ENCODE measurements at places on chromosomes 1 and 21.

- DNase-seq: no peak
These were observed 52.2 kb downstream of the EPB41 start for GRCh38 chr1:28966617-28967016.

- no peak for DNase-seq
These were observed 64.8 kb upstream of the PPM1J start for GRCh38 chr1:112779665-112780526.

DNA sequence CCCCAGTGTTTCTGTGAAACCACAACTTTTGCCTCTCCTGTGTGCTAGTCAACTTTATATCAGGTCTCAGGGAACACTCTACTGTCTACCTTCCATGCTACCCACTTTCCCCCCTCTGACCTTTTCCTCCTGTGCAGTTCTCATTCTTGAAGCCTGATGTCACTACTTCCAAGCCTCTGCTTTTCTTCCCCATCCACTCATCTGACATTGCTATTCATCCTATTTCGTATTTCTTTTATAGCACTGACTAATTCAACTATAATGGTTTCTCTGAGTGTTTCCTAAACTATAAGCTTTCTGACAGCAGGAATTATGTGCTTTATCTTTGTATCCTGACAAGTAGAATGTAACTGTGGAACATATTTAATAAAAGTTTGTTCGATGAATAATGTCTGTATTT is 18.2 kb upstream of the DPH5 start:
- no peak for DNase-seq

- DNase-seq: no peak
These were observed 150.3 kb downstream of the NUF2 start for GRCh38 chr1:163471779-163472650.

- DNase-seq: no peak
These were observed 14.1 kb downstream of the TTC3 start for GRCh38 chr21:37087188-37087587.

- no peak for DNase-seq
These were observed 31.5 kb upstream of the KCNK1 start for GRCh38 chr1:233582439-233582838.

DNA sequence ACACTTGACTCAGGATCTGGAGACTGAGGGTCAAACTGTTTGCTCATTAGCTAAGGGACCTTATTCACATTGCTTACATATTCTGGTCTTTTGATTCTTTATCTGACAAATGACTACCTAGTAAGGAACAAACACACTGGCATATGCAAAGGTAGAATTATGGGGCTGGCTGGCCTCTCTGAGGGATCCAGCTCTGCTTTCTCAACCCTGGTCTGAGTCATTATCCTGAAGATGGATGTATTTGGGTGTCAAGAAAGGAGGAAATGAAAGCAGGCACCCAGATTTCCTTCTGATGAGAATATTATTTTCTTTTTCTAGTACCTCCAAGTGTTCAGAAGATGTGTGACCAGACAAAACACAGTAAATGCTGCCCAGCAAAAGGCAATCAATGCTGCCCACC is 6.0 kb downstream of the SMCP start:
- no peak for DNase-seq

GRCh38 chr1:160797271-160797709 is 1.3 kb downstream of the LY9 start:
- no peak for DNase-seq

- DNase-seq: no peak
These were observed 9.9 kb downstream of the CD58 start for GRCh38 chr1:116560704-116561490.

GRCh38 chr1:221781102-221781755 is 39.3 kb upstream of the DUSP10 start:
- DNase-seq: no peak

- DNase-seq: no peak
These were observed 259.0 kb downstream of the FOXD2 start for GRCh38 chr1:47696737-47697441.

GRCh38 chr1:19525607-19526545 is 40.5 kb upstream of the CAPZB start:
- no peak for DNase-seq

GRCh38 chr1:84689514-84690396 is 506 bp downstream of the SSX2IP start:
- DNase-seq: no peak

DNA sequence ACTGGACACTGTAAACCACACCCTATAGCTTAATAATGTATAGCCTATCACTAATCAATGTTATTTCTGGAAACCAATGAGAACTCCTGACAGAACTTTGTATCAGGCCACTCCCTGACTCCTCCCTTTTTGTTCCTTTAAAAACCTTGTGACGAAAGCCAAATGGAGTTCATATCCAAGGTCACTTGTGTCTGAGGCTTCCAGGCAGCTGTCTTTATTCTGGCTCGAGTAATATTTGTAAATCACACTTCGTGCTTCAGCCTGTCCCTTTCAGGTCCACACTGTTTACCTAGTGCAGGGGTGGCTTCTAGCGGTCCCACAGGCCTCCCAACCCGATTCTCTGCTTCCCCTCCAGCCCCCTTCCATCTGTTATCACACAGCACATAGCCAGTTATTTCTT is 16.2 kb upstream of the CAPN9 start:
- DNase-seq: no peak

DNA sequence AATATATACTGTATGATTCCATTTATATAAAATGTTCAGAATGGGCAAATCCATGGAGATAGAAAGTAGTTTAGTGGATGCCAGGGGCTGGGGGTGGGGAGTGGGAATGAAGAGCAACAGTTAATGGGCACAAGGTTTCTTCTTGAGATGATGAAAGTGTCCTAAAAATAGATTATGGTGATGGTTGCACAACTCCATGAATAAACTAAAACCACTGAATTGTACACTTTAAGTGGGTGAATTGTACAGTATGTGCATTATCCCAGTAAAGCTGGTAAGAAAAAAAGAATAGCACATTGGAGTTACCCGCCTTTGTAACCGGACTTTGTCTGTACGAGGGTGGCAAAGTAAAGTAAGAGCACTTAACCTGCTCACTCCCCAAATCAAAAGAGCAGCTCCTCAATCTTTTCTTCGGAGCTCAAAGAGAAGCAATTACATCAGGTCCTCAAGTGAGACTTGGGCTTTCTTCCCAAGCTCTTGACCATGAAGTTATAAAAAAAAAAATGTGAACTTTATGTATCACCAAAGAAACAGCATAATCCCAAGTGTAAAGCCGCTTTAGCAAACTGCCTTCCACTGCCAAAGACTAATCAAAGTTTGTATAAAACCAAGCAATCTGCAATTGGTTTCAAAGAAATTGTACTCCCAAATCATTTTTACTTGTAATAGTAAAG is 32.1 kb downstream of the ALDH9A1 start:
- DNase-seq: no peak

DNA sequence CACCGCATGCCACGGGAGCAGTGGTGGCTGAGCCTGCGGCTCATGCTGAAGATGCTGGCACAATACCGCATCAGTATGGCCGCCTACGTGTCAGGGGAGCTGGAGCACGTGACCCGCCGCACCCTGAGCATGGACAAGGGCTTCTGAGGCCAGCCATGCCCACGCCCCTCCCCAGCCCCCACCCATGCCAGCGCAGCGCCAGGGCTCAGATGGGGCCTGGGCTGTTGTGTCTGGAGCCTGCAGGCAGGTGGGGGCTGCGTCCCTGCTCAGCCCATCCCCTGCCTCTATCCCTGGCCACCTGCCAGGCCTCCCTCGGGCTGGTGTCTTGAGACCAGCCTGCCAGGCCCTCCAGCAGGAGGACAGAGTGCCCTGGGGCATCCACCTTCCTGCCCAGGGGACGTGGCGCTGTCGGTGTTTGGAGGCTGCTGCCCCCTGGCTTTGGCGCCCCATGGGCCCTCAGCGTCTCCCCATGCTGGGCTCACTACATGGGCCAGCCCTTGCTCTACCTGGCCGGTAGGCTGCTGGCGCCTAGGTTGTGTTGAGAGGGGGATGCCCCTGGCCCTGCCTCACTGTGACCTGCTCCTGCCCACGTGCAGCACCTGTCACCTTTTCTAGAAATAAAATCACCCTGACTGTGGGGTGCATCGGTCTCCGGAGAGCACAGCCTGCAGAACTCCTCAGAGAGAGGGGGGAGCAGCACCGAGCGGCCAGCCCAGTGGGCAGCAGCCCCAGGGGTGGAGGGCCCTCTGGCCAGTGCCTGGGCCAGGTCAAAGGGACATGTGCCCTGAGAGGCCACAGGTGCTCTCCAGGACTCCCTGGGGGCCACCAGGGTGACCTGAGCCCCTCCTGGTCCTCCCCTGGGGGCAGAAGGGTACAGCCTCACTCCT is 12.2 kb downstream of the CFAP410 start:
- no peak for DNase-seq

Measured in T-helper 17 cell (primary cell).